ENCODE measurements at places on chromosomes 4 and X.
A peak's percentile ranks its signal among the peaks of the same experiment; 100 is the strongest.

- no peak for DNase-seq
These were observed 21.0 kb downstream of the LAS1L start for GRCh38 chrX:65513610-65514009.

DNA sequence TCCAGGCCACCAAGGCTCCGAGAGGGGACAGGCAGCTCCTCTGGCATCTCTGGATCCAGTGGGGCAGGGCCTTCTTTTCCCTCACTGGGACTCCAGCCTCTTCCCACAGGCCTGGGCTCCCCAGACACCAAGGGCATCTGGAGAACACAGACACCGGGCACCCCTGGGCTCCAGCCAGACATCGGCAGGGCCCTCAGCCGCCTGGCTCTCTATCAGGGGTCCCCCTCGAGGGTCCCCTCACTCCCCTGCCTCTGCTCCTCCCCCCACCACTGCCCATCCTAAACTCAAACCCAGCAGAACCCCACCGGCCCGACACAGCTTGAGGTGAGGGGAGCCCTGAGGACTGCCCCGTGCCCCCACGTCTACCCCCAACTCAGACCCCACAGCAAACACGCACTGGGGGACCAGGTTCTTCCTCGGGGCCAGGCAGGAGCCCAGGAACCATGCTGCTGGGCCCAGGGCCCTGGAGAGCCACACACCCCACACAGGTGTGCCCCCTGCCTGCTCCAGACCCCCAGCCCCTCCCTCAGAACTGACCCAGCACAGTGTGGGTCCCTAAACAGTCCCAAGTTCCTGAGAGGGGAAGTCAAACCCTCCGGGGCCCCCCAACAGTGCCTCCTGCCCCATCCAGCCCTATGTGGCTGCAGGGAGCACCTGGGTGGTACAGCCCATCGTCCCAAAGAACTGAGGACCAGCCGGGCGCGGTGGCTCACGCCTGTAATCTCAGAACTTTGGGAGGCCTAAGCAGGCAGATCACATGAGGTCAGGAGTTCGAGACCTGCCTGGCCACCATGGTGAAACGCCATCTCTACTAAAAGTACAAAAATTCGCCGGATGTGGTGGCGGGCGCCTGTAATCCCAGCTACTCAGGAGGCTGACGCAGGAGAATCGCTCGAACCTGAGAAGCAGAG lies 86.8 kb downstream of the FAM53A start:
- DNase-seq: no peak

GRCh38 chrX:77415161-77415560 lies 32.0 kb upstream of the FGF16 start:
- DNase-seq: no peak

- DNase-seq: no peak
These were observed 18.4 kb downstream of the PRPS1 start for GRCh38 chrX:107646735-107647134.

GRCh38 chr4:62006108-62006507 lies 806.0 kb downstream of the ADGRL3 start:
- no peak for DNase-seq

- no peak for DNase-seq
These were observed 76.0 kb upstream of the FAM47B start for GRCh38 chrX:34866646-34867045.

- no peak for DNase-seq
These were observed 156.4 kb downstream of the EFNB1 start for GRCh38 chrX:68985135-68985755.

DNA sequence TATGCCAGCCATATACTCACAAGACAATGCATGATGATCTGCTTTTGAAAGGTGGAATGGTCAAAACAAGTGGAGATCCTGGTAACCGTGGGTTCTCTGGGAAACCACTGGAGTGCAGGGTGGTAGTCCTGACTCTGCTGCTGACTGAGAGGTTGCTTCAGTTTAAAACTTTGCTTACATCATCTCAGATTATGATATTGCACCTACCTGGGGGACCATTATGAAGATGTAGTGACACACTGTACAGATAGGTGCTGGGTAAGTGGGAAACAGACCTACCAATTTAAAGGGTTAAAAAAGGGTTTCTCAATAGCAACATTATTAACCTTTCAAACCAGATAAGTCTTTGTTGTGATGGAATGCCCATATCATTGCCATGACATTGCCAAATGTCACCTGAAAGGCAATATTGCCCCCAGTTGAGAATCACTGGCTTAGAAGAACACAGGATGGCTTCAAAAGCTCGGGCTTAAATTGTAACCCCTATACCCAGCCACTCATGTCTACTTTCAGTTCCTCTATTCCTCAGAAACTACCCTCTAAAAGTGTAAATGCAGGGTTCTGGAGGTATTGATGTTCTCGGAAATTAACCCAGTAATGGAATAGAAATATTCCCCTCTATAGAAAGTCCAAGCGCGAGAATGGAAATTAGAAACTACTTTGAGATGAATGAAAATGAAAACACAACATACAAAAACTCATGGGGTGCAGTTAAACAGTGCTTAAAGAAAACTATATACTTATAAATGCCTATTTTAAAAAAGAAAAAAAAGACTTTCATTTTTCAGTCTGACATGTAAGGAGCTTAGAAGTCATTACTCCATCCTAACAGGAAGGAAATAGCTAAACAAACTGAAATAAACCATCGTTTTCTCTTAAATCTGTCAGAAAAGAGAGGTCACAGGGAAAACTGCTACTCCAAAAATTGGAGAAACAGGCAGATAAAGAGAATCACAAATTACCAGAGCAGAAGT lies 65.8 kb downstream of the ARHGEF6 start:
- no peak for DNase-seq

DNA sequence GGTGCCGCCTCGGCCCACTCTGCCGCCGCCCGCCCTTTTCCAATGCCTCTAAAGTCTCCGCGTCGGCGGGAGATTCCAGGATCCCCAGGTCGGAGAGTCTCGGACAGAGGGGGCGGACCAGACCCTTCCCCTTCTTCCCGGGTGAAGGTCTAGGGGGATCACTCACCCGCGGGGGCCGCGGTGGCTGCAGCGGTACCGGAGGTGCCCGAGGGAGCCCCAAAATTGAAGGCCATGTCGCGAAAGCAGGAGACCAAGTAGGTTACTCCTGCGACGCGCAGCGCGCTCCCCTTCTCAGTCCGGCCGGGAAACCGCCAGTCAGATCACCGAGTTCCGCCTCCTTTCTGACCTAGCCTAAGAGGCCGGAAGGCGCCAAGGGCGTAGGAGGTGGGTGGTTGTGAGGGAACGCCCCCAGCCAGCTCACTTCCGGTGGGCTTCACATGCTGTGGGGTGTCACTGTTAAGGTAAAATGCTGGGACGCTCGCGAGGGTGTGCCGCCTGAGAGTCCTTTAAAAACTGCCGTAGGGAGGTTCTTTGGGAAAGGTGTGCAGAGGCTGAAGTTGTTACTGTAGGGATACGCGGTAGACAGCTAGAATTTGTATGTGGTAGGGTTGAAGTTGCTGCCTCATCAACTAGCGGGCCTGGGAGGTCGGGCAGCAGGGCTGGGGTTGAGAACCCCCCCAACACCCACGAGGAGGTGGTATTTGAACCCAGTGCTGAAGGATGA lies at the start of gene NUP54:
NUP54 (minus strand) TSS at position 256 of the 724 bp plus-strand sequence; CDS start at position 233, 23 bp downstream.
- peak; percentile 84 for DNase-seq

- DNase-seq: peak; percentile 11
These were observed 106.1 kb downstream of the PBDC1 start for GRCh38 chrX:76279007-76279406.

DNA sequence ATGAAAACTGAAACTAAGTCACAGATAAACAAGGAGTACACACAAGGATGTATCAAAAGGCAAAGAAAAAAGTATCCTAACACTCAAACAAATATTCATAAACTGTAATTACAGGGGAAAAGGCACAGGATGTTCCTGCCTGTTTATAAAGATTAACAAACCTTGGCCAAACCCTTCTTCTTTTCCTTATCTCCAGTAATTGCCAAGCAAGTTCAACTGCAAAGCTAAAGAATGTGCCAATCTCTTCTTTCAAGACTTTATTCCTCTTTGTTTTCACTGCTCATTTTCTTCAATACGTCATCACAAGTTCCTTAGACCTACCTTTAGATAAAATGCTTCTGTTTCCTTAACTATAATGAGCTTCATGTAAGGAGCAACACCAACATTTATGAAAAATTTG lies 171.2 kb downstream of the AMELX start:
- DNase-seq: no peak

GRCh38 chr4:53601251-53601764 lies 10.0 kb upstream of the LNX1 start:
- DNase-seq: no peak

DNA sequence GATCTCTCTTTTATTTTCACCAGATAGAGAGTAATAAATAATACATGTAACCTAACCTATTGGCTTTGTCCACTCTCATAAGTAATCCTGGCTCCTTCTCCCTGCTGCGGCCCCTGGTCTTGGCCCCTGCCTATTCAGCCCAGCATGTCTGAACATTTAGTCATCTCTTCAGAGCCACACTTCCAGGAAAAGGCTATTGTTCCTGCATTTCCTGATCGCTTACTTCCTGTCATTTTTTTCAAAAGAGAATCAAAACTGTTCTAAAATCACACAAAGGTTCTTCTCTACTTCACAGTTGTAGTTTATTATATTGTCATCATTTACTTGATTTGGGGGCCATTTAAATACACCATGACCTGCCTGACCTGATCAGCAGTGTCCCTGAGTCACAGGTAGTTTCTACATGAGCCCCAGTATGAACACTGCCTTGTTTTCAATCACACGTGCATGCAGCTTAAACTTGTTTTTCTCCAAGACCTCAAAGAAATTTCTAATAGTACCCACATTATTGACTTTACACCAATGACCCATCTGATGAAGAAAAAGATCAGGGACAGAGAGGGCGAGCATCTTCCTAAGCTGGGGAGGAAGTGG lies 47.4 kb upstream of the KDR start:
- DNase-seq: no peak

GRCh38 chr4:6019316-6020263 lies 1.4 kb upstream of the C4orf50 start:
- DNase-seq: no peak

DNA sequence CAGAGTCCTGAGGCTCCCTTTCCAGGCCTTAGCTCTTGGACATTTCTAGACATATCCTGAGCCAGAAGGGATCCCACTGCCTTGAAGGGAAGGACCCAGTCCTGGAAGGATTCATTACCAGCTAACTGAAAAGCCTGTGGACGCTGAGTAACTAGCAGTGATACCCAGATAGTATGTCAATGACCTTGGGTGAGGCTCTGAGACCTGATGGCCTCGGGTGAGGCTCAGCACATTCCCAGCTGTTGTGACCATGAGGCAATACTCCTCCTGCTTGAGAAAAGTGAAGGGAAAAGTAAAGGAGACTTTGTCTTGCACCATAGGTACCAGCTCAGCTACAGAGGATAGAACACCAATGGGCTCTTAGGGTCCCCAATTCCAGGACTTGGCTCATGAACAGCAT lies 268.1 kb downstream of the DKK2 start:
- no peak for DNase-seq

DNA sequence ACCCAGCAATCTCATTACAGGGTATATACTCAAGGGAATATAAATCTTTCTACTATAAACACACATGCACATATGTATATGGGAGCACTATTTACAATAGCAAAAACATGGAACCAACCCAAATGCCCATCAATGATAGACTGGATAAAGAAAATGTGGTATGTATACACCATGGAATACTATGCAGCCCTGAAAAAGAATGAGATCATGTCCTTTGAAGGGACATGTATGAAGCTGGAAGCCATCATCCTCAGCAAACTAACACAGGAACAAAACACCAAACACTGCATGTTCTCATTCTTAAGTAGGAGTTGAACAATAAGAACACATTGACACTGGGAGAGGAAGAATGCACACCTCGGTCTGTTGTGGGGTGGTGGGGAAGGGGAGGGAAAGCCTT lies 80.6 kb upstream of the TBX22 start:
- no peak for DNase-seq

DNA sequence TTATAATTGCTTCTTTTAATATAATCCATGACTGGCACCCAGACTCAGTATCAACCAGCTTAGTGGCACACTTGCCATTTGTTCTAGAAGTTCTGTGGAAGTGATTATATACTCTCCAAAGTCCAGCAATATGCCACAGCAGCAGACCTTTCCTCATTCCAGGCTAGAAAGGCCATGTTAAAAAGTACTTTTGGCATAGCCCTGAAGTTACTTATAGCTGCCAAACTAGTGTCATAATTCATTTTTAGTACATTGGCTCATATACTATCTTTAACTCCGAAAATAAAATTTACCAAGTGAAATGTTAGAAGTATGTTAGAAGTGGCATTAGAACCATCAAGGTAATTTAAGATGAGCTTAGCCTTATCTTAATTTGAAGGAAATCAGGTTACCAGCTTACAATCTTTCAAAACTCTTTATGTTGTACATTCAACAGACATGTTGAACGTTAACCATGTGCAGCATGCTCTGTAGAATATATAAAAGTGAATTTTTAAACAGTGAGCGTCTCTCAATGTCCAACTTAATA lies 714.2 kb upstream of the LCORL start:
- DNase-seq: no peak

GRCh38 chrX:53184836-53185235 lies 40.2 kb downstream of the KDM5C start:
- DNase-seq: no peak

GRCh38 chr4:123662827-123663226 lies 266.2 kb downstream of the SPRY1 start:
- DNase-seq: no peak

- no peak for DNase-seq
These were observed 19.1 kb downstream of the SLAIN2 start for GRCh38 chr4:48360285-48361011.

DNA sequence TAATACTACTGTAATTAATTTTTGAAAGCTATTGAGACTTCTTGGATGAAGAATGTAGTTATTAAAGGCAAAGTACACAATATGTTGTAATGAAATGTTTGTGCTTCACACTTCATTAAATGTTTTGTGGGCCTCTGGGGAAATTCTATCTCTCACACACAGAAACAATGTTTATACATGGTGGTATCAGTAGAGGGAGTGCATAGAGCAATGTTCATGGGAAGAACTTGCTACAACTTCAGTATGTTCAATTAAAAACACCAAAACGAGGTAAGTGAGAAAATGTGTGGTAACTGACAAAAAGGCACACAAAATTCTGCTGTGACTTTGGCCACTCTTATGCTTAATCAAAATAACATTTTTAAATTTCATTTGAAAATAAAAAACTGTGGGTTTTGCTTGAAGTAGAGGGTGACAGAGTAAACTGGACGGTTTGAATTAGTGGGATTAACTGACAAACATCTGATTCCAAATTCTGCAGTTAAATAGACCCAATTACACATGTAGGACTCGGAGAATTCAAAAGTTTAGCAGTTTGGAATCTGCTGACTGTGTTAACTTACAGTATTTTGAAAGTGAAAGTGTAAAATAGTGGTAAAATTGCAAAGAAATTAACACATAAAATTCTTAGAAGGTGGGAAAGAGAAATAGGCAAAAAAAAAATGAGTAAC lies 111.4 kb upstream of the TTC29 start:
- DNase-seq: no peak

GRCh38 chr4:152100379-152101201 lies 339.8 kb upstream of the GATB start:
- peak; percentile 76 for DNase-seq

GRCh38 chrX:53093177-53093655 lies 726 bp upstream of the KANTR start:
- peak; percentile 56 for DNase-seq

DNA sequence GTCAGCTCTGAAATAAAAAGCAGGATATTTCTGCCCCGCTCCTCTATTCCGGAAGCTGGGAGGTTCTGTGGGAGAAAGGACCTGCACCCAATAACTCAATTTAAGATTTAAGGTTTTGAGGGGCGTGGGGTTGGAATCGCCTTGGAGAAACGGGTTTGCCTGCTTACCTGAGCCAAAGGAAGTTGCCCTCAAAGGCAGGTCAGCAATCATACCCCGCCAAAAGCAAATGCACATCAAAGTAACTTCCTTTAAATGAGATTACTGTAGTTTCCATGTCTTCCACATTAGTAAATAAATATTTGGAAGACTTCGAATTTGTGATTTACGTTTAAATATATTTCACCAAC lies 978 bp upstream of the HS3ST1 start:
- DNase-seq: no peak
